ENCODE measurements at places on chromosomes 7 and 10.

DNA sequence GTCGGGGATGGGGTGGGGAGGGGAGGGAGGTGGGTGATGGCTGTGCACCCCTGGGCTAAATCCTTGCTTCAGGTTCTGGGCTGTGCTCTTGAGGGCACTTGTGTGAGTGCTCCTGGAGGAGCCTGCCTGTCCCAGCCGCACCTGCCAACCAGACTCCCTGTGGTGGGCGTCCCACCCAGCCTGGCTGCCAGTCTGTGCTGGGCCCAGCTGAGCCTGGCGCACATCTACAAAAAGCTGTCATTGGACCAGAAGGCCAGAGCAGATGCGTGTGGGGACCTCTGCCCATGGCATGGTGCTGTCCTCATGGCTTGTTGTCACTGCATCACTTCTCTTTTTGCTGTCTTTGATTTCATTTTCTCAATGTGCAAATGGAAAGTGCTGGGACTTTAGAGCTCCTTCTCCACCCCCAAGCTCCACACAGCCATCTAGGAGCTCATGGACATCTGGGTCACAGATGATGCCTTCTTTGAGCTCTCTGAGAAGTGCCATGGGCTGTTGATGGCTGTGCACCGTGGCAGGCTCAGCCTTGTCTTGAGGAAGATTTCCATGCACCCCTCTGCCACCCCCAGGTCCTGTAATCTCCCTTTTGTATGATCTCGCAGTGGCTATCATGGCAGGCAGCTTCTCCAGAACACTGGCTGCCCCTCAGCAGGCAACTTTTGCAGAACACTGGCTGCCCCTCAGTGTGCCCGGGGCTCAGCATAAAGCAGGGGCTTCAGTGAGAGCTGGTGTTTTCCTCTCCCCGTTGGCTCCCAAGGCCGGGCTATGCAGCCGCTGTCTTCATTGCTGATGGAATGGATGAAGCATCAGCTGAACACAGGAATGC lies 83.9 kb downstream of the ADCY1 start:
- H3K4me3 ChIP-seq = no peak overlapping the region
- DNase-seq = no peak
- peaks cover 2% of the 10 kb centered on the region for H3K27me3 ChIP-seq
- H3K4me1 ChIP-seq = no peaks in the 10 kb centered on the region
- no peaks in the 10 kb centered on the region for H3K36me3 ChIP-seq

DNA sequence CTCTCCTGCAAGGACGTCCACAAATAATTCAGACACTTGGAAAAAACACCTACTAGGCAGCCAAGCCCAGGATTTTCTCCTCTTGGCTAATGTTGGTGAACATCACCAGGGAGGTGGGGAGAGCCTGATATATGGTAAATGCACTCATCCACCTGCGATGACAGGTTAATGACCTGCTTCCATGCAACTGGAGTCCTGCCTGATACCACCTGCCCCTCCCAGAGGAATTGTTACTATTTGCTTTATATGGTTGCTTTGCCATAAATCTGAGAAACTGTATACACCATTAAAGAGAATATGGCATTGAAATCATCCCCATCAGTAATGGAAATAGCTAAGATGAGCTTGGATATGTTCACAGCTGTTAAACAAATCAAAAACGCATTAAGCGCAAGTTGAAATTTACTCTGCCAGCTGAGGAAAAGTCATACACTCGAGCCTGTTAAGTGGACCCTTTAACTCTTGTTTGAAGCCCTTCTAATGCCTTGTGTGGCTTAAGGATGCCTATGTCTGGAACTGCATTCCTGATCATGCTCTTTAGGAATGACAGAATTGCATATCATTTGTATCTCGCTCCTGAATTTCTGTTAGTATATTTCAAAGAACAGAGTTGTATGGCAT lies 208.3 kb downstream of the PRPF18 start:
- H3K4me3 ChIP-seq = no peak overlapping the region
- H3K36me3 ChIP-seq = peaks cover 15% of the 10 kb centered on the region
- DNase-seq = no peak
- H3K4me1 ChIP-seq = no peaks in the 10 kb centered on the region
- no peak overlapping the region for H3K27ac ChIP-seq
- H3K27me3 ChIP-seq = no peaks in the 10 kb centered on the region

DNA sequence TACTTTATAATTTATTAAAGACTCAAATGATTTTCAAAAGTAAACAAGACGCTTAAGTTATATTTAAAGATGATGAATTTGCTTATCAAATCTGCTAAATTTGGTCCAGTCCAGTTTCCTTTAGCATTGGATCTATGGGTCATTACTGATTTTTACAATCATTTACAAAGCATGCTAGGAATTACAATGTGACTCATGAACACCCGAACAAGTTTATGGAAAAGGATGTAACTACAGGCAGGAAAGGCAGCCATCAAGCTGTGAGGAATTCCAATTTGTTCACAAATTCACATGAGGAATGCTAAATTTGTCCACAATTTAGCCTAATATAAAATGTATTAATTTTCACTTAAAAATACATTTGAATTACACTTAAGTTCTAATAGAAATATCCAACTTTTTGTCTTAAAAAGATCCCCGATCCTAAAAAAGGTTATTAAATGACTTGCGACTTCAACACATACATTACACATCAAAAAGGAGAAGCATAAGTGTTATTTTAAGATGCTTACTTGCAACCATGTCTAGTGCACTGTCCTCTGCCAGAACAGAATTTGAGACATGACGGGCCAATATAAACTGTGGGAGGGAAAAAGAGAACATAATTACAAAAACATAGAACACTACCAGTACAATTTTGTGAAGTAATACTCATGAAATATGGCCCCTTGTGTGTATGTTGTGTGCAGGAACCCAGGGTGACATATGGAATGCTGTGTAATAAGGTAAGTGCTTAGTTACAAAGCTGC lies 194.2 kb upstream of the SLC26A5 start:
- peak overlapping the region; percentile 52 for H3K27ac ChIP-seq
- DNase-seq = peak; percentile 3
- H3K4me3 ChIP-seq = no peak overlapping the region
- no peaks in the 10 kb centered on the region for H3K36me3 ChIP-seq
- no peaks in the 10 kb centered on the region for H3K27me3 ChIP-seq
- peaks cover 24% of the 10 kb centered on the region for H3K4me1 ChIP-seq

DNA sequence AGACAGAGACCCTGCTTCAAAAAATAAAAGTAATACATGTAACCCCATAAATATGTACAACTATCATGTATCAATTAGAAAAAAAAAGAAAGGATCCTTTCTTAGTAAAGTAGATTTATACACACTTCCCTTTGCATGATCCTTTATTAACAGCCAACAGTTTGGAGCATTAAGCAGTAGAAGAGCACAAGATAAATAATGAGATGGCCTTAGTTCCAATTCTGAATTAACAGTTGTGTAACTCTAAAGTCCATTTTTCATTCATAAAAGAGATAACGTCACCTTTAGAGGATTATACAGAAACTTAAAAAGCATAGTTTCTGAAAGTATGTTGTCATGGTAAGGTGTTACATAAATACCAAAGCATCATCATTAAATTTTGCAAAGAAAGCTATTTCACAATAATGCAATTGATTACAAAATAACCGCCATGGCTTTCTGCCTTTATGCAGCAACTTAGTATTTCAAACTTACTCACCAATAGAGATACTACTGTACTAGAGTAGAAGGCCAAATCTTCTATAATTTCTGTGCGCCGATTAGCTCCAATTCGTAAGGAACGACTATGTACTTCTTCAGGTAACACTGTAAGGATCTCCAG lies 40.3 kb downstream of the TNPO3 start:
- H3K4me1 ChIP-seq = peaks cover 5% of the 10 kb centered on the region
- H3K36me3 ChIP-seq = peaks cover 28% of the 10 kb centered on the region
- no peaks in the 10 kb centered on the region for H3K27me3 ChIP-seq
- H3K27ac ChIP-seq = no peak overlapping the region
- no peak for DNase-seq

- no peak for DNase-seq
- peaks cover 20% of the 10 kb centered on the region for H3K4me1 ChIP-seq
- no peak overlapping the region for H3K4me3 ChIP-seq
- no peaks in the 10 kb centered on the region for H3K27me3 ChIP-seq
These were observed 5.8 kb upstream of the PDCD4 start for GRCh38 chr10:110865809-110866482.

DNA sequence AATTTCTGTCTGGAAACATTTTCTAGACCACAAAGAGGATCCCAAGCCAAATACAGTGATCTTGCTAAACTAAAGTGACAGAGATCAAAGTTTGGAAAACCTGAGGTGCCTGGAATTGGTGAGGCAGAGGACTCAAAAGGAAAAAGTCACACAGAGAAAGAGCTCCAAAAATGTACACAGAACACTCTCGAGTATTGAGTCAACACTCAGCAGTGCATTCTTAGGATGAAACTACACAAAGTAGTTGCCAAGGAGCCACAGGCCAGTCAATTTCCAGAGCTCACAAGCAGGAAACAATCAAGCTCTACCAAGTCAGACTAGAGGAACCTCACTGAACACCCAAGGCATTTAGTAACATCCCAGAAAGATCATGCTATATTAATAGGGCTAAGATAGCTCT lies 61.3 kb downstream of the MICU1 start:
- H3K4me1 ChIP-seq = peaks cover 18% of the 10 kb centered on the region
- H3K4me3 ChIP-seq = no peak overlapping the region
- H3K27me3 ChIP-seq = no peaks in the 10 kb centered on the region
- DNase-seq = peak; percentile 82
- no peaks in the 10 kb centered on the region for H3K36me3 ChIP-seq
- peak overlapping the region; percentile 81 for H3K27ac ChIP-seq

DNA sequence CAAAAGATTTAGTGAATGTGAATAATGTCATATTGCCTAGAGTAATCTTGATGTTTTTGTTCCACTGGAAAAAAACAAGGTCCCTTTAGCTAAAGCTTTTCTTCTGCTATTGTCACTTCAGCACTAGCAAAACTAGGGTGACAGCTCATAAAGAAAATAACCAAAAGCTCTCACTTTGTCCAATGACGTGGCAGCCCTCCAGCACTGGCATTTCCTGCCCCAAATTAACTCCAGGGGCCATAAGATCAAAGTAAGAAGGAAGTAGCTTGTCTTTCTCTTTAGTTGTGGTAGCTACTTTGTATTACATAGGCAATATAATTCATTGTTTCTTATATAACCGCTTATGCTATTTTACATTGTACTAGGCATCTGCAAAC lies 47.3 kb downstream of the LRRN3 start:
- H3K4me3 ChIP-seq = no peak overlapping the region
- DNase-seq = no peak
- H3K27ac ChIP-seq = peak overlapping the region; percentile 49
- H3K27me3 ChIP-seq = no peaks in the 10 kb centered on the region

GRCh38 chr7:2812114-2812487 lies 32.0 kb downstream of the GNA12 start:
- no peaks in the 10 kb centered on the region for H3K27me3 ChIP-seq
- peaks cover 3% of the 10 kb centered on the region for H3K36me3 ChIP-seq
- peaks cover 28% of the 10 kb centered on the region for H3K4me1 ChIP-seq

- H3K4me1 ChIP-seq = peaks cover 7% of the 10 kb centered on the region
- no peak for DNase-seq
- H3K27me3 ChIP-seq = peaks cover 22% of the 10 kb centered on the region
- H3K36me3 ChIP-seq = no peaks in the 10 kb centered on the region
- H3K4me3 ChIP-seq = no peak overlapping the region
- H3K27ac ChIP-seq = no peak overlapping the region
These were observed 71.3 kb downstream of the CDHR3 start for GRCh38 chr7:106034383-106034782.

DNA sequence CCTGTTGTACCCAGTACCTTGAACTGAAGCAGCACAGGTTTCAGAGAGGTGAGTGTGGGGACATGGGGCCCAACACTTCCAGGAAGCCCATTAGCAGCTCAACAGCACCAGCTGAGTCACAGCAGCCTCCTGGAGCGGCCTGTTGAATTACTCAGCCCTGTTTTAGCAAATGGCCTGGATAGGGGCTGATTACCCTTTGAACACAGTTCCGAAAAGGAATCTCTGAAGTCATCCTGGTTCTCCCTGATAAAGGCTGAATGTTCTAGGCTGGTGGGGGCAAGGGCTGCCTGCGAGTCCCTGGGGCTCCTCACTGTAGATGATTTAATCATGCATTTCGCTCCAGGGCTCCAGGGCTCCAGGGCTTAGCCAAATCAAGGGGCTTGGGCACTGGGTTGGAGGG lies 287.5 kb downstream of the GRID1 start:
- no peak overlapping the region for H3K27ac ChIP-seq
- no peak overlapping the region for H3K4me3 ChIP-seq
- peak; percentile 38 for DNase-seq
- H3K36me3 ChIP-seq = no peaks in the 10 kb centered on the region

GRCh38 chr10:91000470-91000869 lies 79.6 kb upstream of the ANKRD1 start:
- no peak overlapping the region for H3K27ac ChIP-seq
- no peaks in the 10 kb centered on the region for H3K4me1 ChIP-seq
- DNase-seq = no peak
- no peaks in the 10 kb centered on the region for H3K36me3 ChIP-seq
- no peaks in the 10 kb centered on the region for H3K27me3 ChIP-seq

DNA sequence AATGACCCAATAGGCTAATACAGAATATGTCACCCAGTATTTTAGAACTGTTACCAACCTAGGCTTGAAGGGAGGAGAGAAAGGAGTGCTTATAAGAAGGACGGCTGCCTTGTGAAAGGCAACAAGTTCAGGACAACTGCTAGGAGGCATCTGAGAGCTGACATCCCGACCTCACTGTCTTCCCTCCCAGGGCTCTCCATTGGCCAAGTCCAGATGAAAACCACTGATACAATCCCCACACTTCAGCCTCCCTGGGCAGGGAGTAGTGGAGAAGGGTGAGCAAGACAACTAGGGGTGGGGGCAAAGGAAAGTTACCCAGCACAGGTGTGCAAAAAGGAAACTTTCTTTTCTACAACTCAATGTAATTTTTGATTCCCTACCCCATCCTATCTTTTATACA lies 29.5 kb upstream of the TMEM273 start:
- no peak overlapping the region for H3K27ac ChIP-seq
- H3K27me3 ChIP-seq = peaks cover 38% of the 10 kb centered on the region
- no peak overlapping the region for H3K4me3 ChIP-seq
- no peak for DNase-seq
- no peaks in the 10 kb centered on the region for H3K36me3 ChIP-seq

DNA sequence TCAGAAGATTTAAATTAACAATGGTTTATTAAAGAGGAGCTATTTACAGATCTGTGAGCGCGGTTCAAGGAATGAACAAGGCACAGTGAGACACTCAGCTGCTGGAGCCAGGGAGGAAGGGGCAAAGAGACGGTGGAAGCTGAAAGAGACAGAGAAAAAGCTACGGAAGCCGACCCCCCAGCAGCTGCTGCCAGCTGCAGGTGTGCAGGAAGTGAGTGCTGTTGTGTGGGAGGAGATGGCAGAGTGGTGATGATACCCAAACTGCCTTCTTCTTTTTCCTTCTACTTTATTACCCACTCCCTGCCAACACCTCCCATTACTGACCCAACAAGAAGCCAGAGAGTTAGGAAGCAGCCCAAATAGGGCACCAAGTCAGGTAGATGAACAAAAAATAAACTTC lies 41.9 kb upstream of the MBL2 start:
- no peak for DNase-seq
- no peaks in the 10 kb centered on the region for H3K36me3 ChIP-seq
- no peak overlapping the region for H3K27ac ChIP-seq
- no peaks in the 10 kb centered on the region for H3K4me1 ChIP-seq
- no peak overlapping the region for H3K4me3 ChIP-seq
- H3K27me3 ChIP-seq = no peaks in the 10 kb centered on the region

- H3K4me1 ChIP-seq = peaks cover 12% of the 10 kb centered on the region
- no peaks in the 10 kb centered on the region for H3K27me3 ChIP-seq
- no peak for DNase-seq
- no peak overlapping the region for H3K4me3 ChIP-seq
- no peaks in the 10 kb centered on the region for H3K36me3 ChIP-seq
These were observed 21.0 kb downstream of the CDK6 start for GRCh38 chr7:92815412-92815811.

GRCh38 chr10:48509974-48510692 lies 94.7 kb downstream of the ARHGAP22 start:
- no peak for DNase-seq
- no peak overlapping the region for H3K4me3 ChIP-seq
- peaks cover 9% of the 10 kb centered on the region for H3K4me1 ChIP-seq
- no peaks in the 10 kb centered on the region for H3K27me3 ChIP-seq

All from osteoblast (primary cell).